Stimulated activated CD8-positive, alpha-beta memory T cell treated with anti-CD3 and anti-CD28 coated beads, Interleukin-15, amount 100 ng/mL, for 48 hours (primary cell): ENCODE measurements at places on chromosomes 3 and 15.
A peak's percentile ranks its signal among the peaks of the same experiment; 100 is the strongest.

- no peak for DNase-seq
These were observed 44.3 kb upstream of the XRN1 start for GRCh38 chr3:142492184-142492583.

GRCh38 chr15:82173108-82173507 is 89.4 kb downstream of the EFL1 start:
- DNase-seq, result no peak

DNA sequence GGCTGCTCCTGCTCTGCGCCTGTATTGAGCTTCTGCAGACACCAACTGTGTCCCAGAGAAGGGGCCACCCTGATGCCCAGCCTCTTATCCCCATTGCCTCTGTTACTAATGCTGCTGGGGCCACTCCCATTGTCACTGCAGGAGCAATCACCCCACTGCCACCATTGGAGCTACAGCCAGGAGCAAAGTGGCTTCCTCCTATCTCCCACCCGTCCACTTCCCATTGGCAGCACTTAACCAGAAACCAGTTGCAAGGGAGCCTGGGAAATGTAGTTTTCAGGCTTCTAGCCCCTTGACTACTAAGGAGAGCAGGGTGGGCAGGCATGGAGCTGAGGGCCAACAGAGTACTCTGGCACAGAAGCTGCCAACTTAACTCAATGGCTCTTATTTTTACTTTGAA is 55.9 kb upstream of the KLF13 start:
- no peak for DNase-seq

- DNase-seq, result no peak
These were observed 35.1 kb downstream of the USP3 start for GRCh38 chr15:63539521-63539920.

DNA sequence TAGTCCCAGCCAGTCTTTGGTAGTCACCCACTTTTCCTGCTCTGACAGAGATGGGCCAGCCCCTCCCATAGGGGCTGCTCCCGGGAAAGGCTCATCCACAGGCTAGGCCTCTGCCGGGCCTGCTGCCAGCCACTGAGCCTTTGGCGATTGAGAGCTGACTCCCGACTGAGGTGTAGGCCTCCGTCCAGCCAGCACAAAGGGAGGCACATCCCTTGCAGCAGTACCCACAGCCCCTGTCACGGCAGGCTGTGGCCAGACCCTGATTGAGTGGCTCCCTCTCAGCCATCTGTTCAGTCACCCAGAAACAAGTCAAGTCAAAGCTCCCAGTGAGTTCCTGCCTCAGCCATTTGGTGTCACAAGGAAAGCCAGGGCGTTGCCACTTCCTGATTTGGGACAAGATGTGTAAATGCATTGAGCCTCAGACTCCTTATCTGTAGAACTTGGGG is 6.2 kb upstream of the PAK6 start:
- DNase-seq, result no peak

DNA sequence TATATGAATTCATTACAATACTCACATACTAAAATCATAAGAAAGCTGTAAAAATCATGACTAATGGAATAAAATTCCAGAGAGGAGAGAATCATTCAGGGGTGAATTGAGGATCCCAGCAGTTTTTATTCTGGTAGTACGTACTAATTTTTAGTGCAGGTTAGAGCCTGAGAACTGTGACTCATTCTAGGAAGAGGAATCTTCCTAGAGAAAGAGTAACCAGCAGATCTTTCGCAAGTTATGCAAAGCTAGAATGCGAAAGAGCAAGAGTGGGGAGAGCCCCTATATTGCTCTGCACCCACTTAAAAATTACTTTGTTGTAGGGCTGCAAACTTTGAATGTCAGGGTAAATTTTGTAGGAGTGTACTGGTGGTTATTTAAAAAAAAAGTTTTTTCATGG is 303.6 kb upstream of the ARPP21 start:
- no peak for DNase-seq

- DNase-seq, result no peak
These were observed 516.7 kb downstream of the FOXP1 start for GRCh38 chr3:71066849-71067261.

GRCh38 chr3:39506863-39507262 is 39.4 kb downstream of the MOBP start:
- DNase-seq, result no peak

DNA sequence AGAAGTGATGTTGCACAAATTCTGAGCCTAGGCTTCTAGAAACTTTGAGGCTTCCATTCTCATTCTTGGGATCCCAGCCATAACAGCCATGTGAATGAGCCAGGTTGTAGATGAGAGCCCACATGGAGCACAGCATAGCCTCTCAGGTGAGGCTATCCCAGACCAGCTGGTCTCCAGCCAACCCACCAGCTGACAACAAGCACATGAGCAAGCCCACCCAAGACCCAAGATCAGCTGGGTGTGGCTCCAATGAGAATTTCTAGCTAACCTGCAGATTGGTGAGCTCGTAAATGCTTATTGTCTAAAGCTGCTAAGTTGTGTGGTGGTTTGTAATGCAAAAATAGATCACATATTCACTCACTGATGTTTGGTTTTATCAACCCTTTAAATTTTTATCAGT is 14.4 kb downstream of the KY start:
- no peak for DNase-seq

GRCh38 chr3:31284776-31285175 is 247.9 kb upstream of the STT3B start:
- DNase-seq, result no peak

DNA sequence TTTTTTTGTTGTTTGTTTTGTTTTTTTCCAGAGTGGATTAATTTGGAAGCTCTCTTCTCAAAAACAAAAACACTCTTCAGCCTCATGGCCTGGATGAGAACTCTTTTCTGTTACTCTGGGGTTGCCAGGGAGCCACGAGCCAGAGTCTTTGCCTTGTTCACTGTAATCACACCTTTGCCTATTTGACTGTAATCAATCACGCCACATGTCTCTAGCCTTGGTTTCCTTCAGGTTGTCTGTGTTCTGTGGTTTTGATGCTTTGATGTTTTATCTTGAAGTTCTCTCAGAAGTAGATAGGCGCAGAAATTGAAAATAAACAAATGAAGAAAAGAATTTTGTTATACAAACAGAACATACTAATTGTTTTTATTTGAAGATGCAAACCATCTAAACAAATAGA is 62.3 kb upstream of the IGF1R start:
- no peak for DNase-seq

- peak; percentile 42 for DNase-seq
These were observed at the start of gene PLCB2 for GRCh38 chr15:40307421-40308211. TSS of gene PLCB2 (minus strand) at chr15:40307935. CDS start at chr15:40307672, 263 bp downstream.

DNA sequence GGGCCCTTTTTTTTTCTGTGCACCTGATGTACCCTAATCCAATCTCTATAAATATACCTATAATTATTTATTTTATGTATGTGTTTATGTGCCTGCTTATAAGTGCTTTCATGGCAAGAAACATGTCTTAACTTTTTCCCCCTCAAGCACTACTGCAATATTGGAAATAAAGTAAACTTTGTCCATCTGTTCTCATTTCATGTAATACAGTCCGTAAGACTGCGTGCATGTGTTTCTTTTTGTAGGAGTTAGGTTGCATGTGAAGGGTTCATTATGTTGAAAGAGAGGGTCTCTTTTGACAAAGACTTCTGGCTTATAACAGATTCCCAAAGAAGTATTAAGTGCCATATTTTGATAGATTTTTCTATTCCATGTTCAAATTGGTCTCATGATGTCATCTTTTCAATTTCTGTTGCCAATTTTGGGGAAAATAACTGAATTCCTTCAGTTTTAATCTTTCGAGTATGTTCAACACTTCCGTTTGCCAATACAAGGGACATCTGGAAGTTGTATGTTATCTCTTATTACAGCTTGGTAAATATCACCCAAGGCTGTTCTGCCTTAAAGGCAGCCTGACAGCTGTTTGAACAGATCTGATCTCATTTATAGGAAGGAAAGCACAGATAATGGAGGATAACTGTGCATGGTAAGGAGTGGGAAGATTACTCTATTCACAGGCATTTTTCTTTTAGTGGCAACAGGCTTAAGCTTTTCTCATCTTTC is 273.1 kb upstream of the SGO1 start:
- no peak for DNase-seq

DNA sequence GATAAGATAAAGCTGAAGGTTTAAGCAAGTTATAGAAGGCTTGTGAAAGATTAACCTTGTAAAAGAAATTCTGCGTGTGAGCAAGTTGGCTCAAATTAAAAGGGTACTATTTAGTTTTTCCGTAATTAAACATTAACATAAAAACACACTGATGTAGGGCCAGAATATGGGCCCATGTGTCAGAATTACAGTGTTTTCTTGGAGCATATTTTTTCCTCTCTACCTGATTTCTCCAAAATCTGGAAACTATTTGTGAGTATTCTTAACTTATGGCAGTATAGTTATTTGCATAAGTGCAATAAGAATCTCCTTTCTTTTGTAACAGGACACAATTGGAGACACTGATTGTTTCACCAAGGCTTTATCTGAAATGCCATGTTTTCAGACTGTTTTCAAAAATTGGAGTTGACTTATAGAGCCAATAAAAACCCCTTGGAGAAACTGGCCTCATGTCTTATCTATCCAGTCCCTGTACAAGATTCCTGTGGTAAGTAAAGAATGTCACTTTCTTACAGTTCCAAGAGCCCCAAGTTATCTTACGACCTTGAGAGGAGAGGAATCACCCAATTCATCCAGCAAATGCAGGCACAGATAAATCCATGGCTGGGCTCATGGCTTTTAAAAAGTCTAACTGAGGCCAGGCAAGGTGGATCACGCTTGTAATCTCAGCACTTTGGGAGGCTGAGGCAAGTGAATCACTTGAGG is 47.8 kb upstream of the P2RY1 start:
- DNase-seq, result no peak

GRCh38 chr3:111812701-111813100 is 46.4 kb upstream of the PHLDB2 start:
- no peak for DNase-seq

GRCh38 chr3:20773320-20773984 is 587.4 kb upstream of the SGO1 start:
- DNase-seq, result no peak

- no peak for DNase-seq
These were observed 2.4 kb upstream of the CORO2B start for GRCh38 chr15:68576235-68576892.

GRCh38 chr3:67620869-67621268 is 33.5 kb downstream of the SUCLG2 start:
- no peak for DNase-seq

DNA sequence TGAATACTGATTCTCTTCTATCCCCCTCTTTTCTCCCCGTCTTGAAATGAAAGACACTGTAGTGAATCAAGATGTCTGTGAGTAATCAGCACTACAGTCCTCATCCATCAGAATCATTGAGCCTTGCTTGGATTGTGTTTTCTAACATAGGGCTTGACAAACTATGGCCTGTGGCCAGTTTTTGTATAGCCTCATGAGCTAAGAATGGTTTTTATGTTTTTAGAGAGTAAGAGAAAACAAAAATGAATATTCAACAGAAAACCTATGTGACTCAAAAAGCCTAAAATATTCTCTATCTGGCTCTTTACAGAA is 55.2 kb downstream of the PPM1L start:
- DNase-seq, result no peak

- no peak for DNase-seq
These were observed 576.2 kb downstream of the TUSC7 start for GRCh38 chr3:117285737-117286136.

DNA sequence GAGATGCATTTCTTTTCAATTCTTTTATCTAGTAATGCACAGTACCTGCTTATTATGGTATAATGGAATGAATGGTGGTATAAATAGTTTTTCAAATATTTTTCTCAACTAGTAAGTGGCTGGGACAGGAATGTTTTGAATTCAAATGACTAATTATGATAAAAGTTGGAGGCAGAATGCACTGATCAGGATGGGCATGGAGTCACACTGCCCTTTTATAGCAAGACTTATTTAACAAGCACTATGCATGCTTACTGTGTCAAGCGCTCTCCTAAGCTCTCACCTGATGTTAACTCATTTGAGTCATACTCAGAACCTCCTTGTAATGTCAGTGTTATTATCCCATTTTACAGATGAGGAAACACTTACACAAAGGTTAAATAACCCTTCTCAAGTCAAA is 221.8 kb downstream of the FEZF2 start:
- DNase-seq, result no peak

- DNase-seq, result no peak
These were observed 56.9 kb downstream of the SLC9A9 start for GRCh38 chr3:143791386-143791785.

- no peak for DNase-seq
These were observed 11.6 kb upstream of the NR2C2 start for GRCh38 chr3:14935592-14936345.

- no peak for DNase-seq
These were observed 132.3 kb upstream of the UMPS start for GRCh38 chr3:124597979-124598378.

DNA sequence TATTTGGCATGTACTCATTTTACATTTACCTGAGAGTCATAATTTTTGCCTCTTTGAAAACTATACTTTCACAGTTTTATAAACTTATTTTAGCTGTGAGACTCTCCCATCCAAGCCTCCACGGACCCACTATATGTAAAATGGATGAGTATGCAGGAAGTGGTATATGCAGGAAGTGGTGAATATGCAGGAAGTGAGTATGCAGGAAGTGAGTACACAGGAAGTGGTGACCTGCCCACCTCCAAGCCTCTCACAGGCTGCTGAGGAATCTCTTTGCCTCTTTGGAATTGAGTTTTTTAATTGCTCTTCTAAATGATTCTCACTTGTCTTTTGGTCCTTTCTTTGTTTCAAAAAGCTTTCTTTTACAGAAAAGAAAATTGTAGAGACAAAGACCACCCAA is 85.2 kb downstream of the KBTBD8 start:
- peak; percentile 21 for DNase-seq

GRCh38 chr15:31367730-31368344 is 41.2 kb downstream of the KLF13 start:
- DNase-seq, result no peak

- no peak for DNase-seq
These were observed 75.0 kb upstream of the WNT7A start for GRCh38 chr3:13954741-13955483.

GRCh38 chr15:32953533-32953910 is 235.7 kb downstream of the GREM1 start:
- DNase-seq, result no peak

GRCh38 chr3:22582266-22582665 is 620.9 kb upstream of the UBE2E2 start:
- no peak for DNase-seq

GRCh38 chr3:148190441-148190990 is 507.2 kb upstream of the AGTR1 start:
- DNase-seq, result no peak

GRCh38 chr3:31879365-31879764 is 101.7 kb downstream of the OSBPL10 start:
- DNase-seq, result no peak

GRCh38 chr15:88542342-88542733 is 4.1 kb downstream of the DET1 start:
- no peak for DNase-seq

- DNase-seq, result no peak
These were observed 71.9 kb downstream of the FBLN2 start for GRCh38 chr3:13620776-13621365.

- no peak for DNase-seq
These were observed 414.5 kb upstream of the MDFIC2 start for GRCh38 chr3:70726961-70727360.

- no peak for DNase-seq
These were observed 10.0 kb downstream of the EIF2B5 start for GRCh38 chr3:184145111-184145524.
